ENCODE measurements at places on chromosomes 12 and 14. TPM values are rescaled to one million over a fixed set of nuclear protein-coding genes. Genes with fewer than 3 reads are reported as not detected.

GRCh38 chr12:65168681-65169319, 583 bp upstream of the LEMD3 start:
- H3K4me1 ChIP-seq: peaks cover 30% of the 10 kb centered on the region
- H3K27me3 ChIP-seq: no peaks in the 10 kb centered on the region
- no peak for DNase-seq
- no peaks in the 10 kb centered on the region for H3K36me3 ChIP-seq

GRCh38 chr12:82130762-82131161, 227.4 kb downstream of the CCDC59 start:
- no peak overlapping the region for H3K27ac ChIP-seq
- no peak for DNase-seq
- H3K27me3 ChIP-seq: no peaks in the 10 kb centered on the region
- no peaks in the 10 kb centered on the region for H3K4me1 ChIP-seq
- no peaks in the 10 kb centered on the region for H3K36me3 ChIP-seq
- H3K4me3 ChIP-seq: no peak overlapping the region

CRACR2A gene
- 25.5 TPM for total RNA-seq

GRCh38 chr12:82698708-82699564, 12.2 kb downstream of the TMTC2 start:
- H3K4me1 ChIP-seq: no peaks in the 10 kb centered on the region
- no peaks in the 10 kb centered on the region for H3K36me3 ChIP-seq
- no peak overlapping the region for H3K4me3 ChIP-seq

DNA sequence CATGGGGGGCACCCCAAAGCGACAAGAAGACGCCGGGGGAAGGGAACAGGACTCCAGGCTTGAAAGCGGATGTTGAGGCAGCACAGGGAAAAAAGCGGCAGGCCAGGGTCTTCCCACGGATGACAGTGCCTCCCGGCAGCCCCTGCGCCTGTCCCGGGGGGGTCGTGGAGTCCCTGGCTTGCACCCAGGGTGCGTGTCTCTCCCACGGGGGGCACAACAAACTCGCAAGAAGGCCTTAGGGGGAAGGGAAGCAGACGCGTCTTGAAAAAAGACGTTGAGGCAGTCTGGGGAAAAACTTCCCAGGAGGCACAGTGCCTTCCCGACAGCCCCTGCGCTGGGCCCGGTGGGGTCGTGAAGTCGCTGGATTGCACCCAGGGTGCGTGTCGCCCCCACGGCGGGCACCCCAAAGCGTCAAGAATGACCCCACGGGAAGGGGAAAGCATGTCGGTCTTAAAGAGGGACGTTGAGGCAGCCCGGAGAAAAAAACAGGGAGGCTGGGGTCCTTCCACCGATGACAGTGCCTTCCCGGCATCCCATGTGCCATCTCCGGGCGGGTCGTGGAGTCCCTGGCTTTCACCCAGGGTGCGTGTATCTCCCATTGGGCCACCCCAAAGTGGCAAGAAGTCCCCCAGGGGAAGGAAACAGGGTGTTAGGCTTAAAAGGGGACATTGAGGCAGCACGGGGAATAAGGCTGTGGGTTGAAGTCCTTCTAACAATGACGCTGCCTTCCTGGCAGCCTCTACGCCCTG, 159.9 kb upstream of the ALG10B start:
- no peak overlapping the region for H3K4me3 ChIP-seq
- H3K27ac ChIP-seq: no peak overlapping the region
- H3K4me1 ChIP-seq: no peaks in the 10 kb centered on the region
- H3K27me3 ChIP-seq: no peaks in the 10 kb centered on the region
- no peak for DNase-seq

CELA1 gene
- total RNA-seq: 0.26 TPM

ZNF385A gene
- total RNA-seq: 2.8 TPM

NPAS3 gene
- not detected for total RNA-seq

GRCh38 chr12:112140728-112141127, 15.4 kb downstream of the TRAFD1 start:
- H3K27ac ChIP-seq: peak overlapping the region; percentile 76
- H3K4me3 ChIP-seq: no peak overlapping the region
- H3K27me3 ChIP-seq: no peaks in the 10 kb centered on the region

DNA sequence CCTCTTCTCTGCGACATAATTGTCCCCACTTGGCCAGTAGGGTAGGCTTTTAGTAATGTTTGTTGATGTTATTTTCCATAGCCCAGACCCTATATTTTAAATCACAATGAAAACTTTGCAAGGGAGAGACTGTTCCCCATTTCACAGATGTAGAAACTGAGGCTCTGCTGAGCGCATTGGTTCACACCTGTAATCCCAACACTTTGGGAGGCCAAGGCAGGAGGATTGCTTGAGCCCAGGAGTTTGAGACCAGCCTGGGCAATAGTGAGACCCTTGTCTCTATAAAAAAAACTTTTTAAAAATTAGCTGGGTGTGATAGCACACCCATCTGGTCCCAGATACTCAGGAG, 114.8 kb downstream of the DIP2B start:
- H3K27ac ChIP-seq: no peak overlapping the region
- no peaks in the 10 kb centered on the region for H3K27me3 ChIP-seq
- H3K4me3 ChIP-seq: peak overlapping the region; percentile 67

FOXG1 gene
- total RNA-seq: not detected

DNA sequence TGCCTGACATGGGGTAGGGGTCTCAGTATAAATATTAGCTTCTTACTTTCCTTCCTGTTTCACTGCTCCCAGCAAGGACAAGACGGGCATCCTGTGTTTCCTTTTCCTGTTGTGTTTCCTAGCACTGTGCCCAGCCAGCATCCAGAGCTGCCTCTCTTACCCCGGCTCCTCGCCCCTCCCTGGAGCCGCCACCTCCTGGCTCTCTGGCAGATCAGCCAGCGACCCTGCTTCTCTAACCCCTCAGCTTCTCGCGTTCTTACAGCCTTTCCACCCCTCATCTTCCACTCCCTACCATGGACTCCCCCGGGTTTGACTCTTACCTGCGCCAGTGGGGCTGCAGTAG, 17.8 kb downstream of the HDAC7 start:
- no peak for DNase-seq
- H3K4me1 ChIP-seq: peaks cover 72% of the 10 kb centered on the region
- H3K27ac ChIP-seq: peak overlapping the region; percentile 90
- H3K36me3 ChIP-seq: peaks cover 32% of the 10 kb centered on the region
- no peaks in the 10 kb centered on the region for H3K27me3 ChIP-seq
- peak overlapping the region; percentile 54 for H3K4me3 ChIP-seq

DMAC2L gene
- 18.2 TPM for total RNA-seq

RNASE2 gene
- not detected for total RNA-seq

DNA sequence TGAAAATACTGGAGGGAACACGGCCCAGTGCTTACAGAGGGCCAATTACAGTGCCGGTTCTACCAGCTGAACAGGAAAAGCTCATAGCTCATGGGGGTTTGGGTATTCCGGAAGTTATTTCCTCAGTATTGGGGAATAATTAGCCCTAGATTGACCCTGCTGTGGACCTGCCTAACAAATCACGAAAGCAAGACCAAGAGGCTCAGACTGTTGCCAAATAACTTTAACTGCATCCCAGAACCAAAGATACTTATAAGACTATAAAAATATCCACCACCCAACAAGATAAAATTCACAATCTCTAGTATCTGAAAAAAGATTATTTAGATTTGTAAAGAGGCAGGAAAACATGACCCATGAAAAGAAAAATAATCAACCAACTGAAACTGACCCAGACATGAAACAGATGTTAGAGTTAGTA, 8.0 kb upstream of the OR5AU1 start:
- no peak overlapping the region for H3K4me3 ChIP-seq
- H3K27ac ChIP-seq: no peak overlapping the region
- no peaks in the 10 kb centered on the region for H3K36me3 ChIP-seq
- H3K27me3 ChIP-seq: peaks cover 24% of the 10 kb centered on the region
- DNase-seq: no peak

SLC10A1 gene
- total RNA-seq: not detected

DNA sequence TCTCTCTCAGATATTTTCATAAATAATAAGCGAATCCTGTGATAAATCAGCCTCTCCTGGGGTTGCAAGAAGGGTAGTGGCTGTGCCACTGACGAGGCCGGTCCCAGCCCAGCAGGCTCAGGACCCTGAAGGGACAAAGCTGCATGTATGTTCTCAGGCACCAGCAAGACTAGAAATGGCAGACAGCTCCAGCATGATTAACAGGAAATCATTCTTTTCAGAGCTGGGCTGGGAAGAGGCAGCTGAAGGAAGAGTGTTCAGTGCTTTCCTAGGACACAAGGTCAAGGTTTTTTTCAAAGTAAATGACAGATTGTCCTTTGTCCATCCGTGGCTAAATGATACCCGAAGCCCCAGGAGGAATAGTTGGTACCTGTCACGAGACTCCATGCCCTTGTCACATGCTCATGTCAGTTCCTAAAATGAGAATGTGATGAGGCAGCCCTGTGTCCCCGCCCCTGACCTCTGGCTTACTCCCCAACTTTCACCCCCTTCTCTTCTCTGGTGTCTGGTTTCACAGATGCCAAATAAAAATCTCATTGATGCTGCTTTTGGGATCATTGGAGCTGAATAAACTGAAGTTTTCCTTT, 65.1 kb downstream of the PPP1R36 start:
- no peak overlapping the region for H3K27ac ChIP-seq
- no peaks in the 10 kb centered on the region for H3K36me3 ChIP-seq
- DNase-seq: no peak
- no peaks in the 10 kb centered on the region for H3K27me3 ChIP-seq

VRTN gene
- total RNA-seq: not detected

- no peak for DNase-seq
- no peak overlapping the region for H3K27ac ChIP-seq
- H3K4me1 ChIP-seq: no peaks in the 10 kb centered on the region
- peaks cover 1% of the 10 kb centered on the region for H3K36me3 ChIP-seq
- H3K27me3 ChIP-seq: no peaks in the 10 kb centered on the region
Observed at GRCh38 chr14:54098536-54098935, 141.9 kb upstream of the BMP4 start.

GRCh38 chr12:46692606-46693005, 133.2 kb downstream of the SLC38A4 start:
- no peaks in the 10 kb centered on the region for H3K36me3 ChIP-seq
- no peaks in the 10 kb centered on the region for H3K4me1 ChIP-seq
- H3K4me3 ChIP-seq: no peak overlapping the region
- no peak overlapping the region for H3K27ac ChIP-seq

- H3K36me3 ChIP-seq: no peaks in the 10 kb centered on the region
- H3K4me3 ChIP-seq: no peak overlapping the region
- H3K4me1 ChIP-seq: peaks cover 9% of the 10 kb centered on the region
- no peak for DNase-seq
- no peak overlapping the region for H3K27ac ChIP-seq
Observed at GRCh38 chr12:109863847-109864712, 16.3 kb downstream of the GLTP start.

DNA sequence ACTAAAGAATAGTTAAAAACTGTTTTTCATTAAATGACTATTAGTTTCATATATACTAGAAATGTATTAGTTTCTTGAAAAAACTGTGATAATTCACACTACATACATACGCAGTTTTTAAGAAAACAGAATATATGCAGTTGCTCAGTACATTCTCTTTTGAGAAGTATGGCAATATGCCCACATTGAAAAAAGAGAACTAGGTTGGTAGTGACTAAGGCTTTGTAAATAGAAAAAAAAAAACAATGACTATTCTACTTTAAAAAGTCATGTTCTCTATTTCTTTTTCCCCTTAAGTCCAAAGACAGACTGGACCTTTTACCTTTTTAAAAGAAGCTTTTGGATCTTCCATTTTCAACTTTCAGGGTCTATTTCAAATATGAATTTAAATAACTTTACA, 25.0 kb downstream of the SNX6 start:
- no peak for DNase-seq
- H3K27me3 ChIP-seq: no peaks in the 10 kb centered on the region
- no peaks in the 10 kb centered on the region for H3K4me1 ChIP-seq
- H3K27ac ChIP-seq: peak overlapping the region; percentile 73
